ENCODE measurements at places on chromosomes 7 and 10.

DNA sequence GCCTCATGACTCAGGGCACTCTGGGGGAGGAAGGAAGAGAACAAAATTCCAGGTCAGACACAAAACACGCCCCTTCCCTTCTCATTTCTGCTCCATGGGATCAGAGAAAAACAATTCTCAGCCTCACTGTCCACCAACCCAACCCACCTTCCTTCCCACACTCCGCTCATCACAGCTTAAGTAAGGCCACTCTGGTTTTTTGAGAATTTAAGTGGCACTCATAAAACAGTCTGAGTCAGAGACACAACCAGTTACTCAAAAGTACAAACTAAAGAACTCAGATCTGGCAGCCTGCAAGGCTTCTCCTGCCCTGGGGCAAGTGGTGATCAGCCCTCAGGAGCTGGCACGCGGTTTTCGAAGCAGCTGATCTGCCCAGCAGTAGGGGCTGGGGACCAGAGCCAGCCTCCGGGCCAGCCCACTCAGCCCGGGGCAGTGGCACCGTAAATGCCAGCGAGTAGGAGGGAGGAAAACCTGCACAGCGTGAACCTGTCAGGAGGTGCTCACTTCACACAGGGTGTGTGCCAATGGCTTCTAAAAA lies 39.1 kb upstream of the ABLIM1 start:
- no peak for DNase-seq

GRCh38 chr7:140310337-140311002 lies 87.9 kb downstream of the SLC37A3 start:
- no peak for DNase-seq

GRCh38 chr10:43338117-43338516 lies 33.3 kb upstream of the FXYD4 start:
- DNase-seq, result no peak

GRCh38 chr10:103888113-103888841 lies 29.7 kb downstream of the STN1 start:
- no peak for DNase-seq

DNA sequence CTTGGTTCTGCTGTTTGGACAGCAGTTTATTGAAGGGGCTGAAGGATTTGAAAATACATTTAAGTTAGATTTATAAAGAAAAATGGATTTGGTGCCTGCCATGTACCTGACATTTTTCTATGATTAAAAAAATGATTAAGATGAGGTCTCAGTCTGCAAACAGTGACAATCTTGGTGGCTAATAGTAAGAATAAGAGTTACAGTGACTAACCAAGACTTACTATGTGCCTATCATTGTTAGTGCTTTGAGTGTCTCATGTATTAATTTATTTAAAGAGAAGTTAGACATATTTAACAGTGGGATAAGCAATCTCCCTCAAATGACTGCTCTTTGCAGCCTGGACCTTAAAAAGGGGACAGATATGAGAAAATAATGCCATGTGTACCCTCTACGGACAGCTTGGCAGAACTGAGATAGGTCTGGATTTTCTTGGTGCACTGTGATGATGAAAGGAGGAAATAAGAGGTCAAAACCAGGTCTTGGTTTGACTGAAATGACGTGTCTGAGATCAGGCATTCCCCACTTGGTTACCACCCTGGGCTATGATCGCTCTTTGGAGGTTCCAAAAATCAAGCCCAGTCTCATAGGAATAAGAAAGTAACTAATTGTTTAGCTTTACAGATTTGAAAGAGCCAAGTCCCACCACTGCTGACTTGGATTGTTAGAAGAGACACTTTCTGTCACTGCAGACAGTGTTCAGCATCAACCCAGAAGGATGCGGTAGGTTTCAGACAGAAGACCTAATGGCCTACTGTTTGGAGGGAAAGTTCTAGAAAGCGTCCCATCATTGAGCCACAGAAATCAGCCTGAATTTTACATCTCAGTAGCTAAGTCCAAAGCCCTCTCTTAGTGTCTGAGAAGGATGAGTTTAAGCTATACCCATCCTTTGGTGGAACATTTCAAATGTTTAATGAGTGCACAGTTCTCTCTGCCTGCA lies 2.1 kb downstream of the CASP7 start:
- DNase-seq, result no peak

DNA sequence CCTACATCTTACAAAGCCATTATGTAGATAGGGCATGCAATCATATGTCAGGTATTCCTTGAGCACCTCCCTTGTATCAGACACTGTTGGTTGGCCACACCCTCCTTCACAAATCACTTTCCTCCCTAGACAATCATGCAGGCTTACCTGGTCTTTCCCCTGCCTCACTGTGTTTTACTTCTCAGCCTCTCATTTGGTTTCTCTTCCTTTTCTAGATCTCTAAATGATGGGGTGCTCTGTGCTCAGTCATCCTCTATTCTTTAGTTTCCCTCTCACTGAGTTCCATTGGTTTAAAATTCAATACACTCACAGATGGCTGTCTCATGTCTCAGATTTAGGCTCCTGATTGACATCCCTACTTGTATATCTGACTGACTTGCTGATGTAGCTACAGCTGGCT lies 31.4 kb downstream of the ANK3 start:
- DNase-seq, result no peak

Measured in activated CD4-positive, CD25-positive, alpha-beta regulatory T cell treated with anti-CD3 and anti-CD28 coated beads, Interleukin-2, amount 50 U/mL, for 16 hours (primary cell).